Erythroblast (primary cell): ENCODE measurements at places on chromosomes 4 and X.

DNA sequence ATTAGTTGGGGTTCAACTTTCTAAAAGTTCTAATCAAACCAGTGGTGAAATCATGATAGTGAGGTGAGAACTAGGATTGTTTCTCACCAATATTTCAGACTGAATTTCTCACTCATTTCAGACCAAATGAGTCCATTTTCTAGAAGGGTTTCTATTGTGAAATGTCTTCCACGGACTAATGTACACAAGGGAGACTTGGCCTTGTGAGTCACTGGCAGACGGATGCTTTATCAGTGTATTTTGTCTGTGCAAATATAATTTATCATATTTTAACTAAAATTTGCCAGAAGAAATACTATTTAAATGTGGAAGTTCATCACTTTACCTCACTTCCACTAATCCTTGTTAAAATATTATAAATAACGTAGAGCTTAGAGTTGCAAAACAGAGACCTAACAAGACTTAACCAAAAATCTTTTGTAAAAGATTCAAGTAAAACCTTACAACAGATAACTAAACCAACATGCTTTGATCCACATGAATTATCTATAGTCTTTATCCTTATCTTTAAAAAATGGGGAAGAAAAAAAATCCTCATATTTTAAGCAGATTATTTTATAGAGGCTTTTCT lies 506.0 kb upstream of the FAM241A start:
- DNase-seq: no peak

DNA sequence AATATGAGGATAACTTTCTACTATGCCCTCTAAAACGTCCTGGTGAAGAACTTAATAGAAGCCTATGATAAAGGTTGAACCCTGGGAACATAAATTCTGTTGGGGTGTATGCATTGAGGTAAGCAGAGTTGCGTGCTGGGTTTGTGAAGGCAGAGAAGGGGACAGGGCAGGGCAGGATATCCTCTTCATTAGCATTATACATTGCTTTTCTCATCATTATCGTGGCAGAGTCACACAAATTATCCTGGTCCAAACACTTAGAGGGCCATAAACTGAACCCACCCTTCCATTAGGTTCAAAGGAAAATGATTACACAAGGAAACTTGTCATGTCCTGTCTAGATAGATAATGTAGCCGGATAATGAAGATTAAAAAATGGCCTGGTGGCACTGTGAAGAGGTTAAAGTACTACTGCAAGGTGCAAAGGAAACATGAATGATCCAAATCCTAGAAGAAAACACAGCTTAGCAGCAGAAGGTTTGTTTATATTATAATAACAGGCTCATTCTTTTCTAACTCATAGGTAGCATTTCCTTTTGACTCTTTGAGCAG lies 189.1 kb downstream of the SPCS3 start:
- no peak for DNase-seq

- DNase-seq: no peak
Measured at GRCh38 chr4:40886931-40887763, 137.4 kb downstream of the NSUN7 start.

DNA sequence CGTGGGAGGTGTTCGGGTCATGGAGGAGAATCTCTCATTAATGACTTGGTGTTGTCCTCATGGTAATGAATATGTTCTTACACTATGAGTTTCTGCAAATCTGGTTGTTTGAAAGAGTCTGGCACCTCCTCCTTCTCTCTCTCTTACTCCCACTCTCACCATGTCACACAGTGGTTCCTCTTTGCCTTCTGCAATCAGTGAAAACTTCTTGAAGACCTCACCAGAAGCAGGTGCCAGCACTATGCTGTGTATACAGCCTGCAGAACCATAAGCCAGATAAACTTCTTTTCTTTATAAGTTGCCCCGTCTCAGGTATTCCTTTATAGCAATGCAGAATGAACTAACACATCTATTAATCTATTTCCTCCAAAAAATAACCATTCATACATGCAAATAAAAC lies 275.0 kb downstream of the ANTXR2 start:
- no peak for DNase-seq

DNA sequence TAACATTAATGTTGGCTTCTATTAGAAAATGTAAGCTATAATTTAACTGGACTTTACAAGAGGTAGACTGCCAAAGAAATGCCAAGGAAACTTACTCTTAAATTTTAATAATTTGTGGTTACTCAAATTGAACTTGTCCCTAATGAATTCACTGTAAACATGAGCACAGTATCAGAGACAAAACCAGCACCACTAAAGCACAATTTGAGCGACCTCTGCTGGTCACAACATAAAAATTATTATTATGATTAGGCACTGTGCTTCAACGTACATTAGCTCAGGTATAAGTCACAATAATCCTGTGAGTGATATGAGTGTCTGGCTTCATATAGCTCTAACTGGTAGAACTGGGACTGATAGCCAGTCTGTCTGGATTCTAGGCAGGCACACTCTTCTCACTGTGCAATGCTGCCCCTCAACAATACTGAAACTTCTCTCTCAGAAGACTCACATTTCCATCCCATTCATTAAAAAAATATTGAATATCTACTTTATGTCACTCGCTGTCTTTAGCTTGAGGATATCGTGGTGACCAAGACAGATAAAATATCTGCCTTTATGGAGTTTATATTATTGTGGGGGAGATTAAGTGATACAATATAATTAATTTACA lies 8.0 kb downstream of the NUDT6 start:
- DNase-seq: peak; percentile 21

- no peak for DNase-seq
Measured at GRCh38 chr4:105683038-105683437, 25.5 kb downstream of the INTS12 start.
